ENCODE measurements at places on chromosomes 7 and 10. TPM values are rescaled to one million over a fixed set of nuclear protein-coding genes. Genes with fewer than 3 reads are reported as not detected.

DNA sequence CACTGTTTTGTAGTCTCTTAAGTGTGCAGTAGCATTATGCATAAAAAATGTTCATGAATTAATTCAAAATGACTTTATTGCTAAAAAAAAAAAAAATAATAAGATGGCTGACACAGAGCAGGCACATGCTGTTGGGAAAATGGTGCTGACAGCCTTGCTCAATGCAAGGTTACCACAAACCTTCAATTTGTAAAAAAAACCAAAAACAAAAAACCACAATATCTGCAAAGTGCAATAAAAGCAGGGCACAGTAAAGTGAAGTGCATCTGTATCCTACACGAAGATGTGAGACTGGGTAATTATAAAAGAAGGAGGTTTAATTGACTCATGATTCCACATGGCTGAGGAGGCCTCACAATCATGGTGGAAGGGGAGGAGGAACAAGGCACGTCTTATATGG lies 185.8 kb downstream of the USP6NL start:
- no peak overlapping the region for H3K4me3 ChIP-seq
- no peak overlapping the region for H3K27ac ChIP-seq
- no peaks in the 10 kb centered on the region for H3K36me3 ChIP-seq
- no peaks in the 10 kb centered on the region for H3K27me3 ChIP-seq
- DNase-seq = no peak

NXPH1 gene
- not detected for total RNA-seq

DNA sequence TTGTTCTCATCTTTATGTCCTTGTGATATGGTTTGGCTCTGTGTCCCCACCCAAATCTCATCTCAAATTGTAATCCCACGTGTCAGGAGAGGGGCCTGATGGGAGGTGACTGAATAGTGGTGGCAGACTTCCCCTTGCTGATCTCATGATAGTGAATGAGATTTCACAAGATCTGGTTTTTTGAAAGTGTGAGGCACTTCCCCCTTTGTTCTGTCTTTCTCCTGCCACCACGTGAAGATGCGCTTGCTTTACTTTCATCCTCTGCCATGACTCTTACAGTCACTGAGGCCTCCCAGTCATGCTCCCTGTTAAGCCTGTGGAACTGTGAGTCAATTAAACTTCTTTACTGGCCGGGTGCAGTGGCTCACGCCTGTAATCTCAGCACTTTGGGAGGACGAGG lies 161.0 kb downstream of the HERPUD2 start:
- no peak overlapping the region for H3K27ac ChIP-seq
- H3K4me1 ChIP-seq = no peaks in the 10 kb centered on the region
- H3K36me3 ChIP-seq = no peaks in the 10 kb centered on the region
- no peak overlapping the region for H3K4me3 ChIP-seq
- no peak for DNase-seq

DNA sequence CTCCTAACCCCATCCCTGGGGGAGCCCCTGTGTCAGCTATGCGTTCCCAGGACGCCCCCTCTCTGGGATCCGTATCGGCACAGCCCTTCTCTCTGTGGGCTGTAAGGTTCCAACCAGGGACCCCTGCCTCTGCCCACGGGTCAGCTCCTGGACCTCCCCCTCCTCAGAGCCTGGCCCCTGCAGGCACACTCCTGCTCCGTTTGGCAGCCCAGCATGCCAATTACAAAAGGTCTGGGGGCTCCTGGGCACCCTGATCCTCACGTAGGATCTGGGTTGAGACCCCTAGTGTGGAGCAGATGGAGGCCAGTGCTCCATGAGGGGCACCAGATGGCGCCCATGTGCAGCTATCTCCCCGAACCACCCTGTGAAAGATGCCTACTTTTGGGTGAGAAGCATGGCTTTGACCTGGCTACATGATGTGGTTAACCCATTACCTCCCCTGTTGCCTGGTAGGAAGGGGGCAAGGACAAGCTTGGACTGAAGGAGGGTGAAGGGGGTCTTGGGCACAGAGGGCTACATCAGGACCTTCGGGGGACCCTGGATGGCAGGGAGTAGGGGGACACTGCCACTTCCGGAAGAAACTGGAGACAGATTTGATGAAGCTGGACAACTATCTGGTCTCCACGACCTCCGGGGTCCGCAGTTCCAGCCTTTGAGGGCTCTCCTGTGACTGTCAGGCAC lies 9.0 kb downstream of the TACR2 start:
- peaks cover 38% of the 10 kb centered on the region for H3K4me1 ChIP-seq
- peak overlapping the region; percentile 36 for H3K4me3 ChIP-seq
- H3K36me3 ChIP-seq = peaks cover under 1% of the 10 kb centered on the region
- DNase-seq = peak; percentile 82

VWDE gene
- total RNA-seq = not detected

LOXL4 gene
- total RNA-seq = not detected

DNA sequence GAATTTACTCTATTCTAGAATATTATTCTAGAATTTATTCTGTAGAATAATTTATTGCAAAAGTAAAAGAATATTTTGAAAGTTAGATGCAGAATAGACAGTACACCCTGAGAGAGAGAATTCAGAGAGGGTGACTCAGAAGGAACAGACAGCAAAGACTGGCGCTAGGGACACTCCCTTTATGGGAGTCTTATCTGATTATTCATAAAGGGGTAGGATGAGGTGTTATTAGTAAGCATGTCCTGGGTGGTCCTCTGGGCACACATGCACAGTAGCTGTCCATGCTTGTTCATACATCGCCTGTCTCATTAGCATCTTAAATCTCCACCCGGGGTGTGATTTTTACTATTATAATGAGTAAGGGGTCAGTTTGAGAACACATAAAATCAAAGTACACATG lies 100.1 kb downstream of the XPNPEP1 start:
- no peak overlapping the region for H3K4me3 ChIP-seq
- H3K27ac ChIP-seq = no peak overlapping the region
- H3K36me3 ChIP-seq = no peaks in the 10 kb centered on the region

TAS2R4 gene
- 0.43 TPM for total RNA-seq

GRCh38 chr7:141466151-141466904 lies 84.9 kb upstream of the AGK start:
- H3K27me3 ChIP-seq = no peaks in the 10 kb centered on the region
- no peak for DNase-seq
- no peaks in the 10 kb centered on the region for H3K36me3 ChIP-seq
- no peak overlapping the region for H3K4me3 ChIP-seq
- no peak overlapping the region for H3K27ac ChIP-seq

- DNase-seq = no peak
- H3K4me1 ChIP-seq = no peaks in the 10 kb centered on the region
- H3K27me3 ChIP-seq = no peaks in the 10 kb centered on the region
- H3K4me3 ChIP-seq = no peak overlapping the region
- H3K36me3 ChIP-seq = no peaks in the 10 kb centered on the region
- H3K27ac ChIP-seq = no peak overlapping the region
These were observed 51.4 kb upstream of the SLC35B4 start for GRCh38 chr7:134367956-134368749.

ADRB1 gene
- total RNA-seq = not detected
